ENCODE measurements at places on chromosomes 6 and 20.

- no peak for DNase-seq
- H3K4me1 ChIP-seq: no peaks in the 10 kb centered on the region
- H3K4me3 ChIP-seq: no peak overlapping the region
- H3K27me3 ChIP-seq: no peaks in the 10 kb centered on the region
- no peak overlapping the region for H3K27ac ChIP-seq
These were observed 7.7 kb downstream of the AKAP12 start for GRCh38 chr6:151247490-151247889.

GRCh38 chr6:101605426-101605825 lies 211.9 kb downstream of the GRIK2 start:
- H3K4me3 ChIP-seq: no peak overlapping the region
- H3K27ac ChIP-seq: no peak overlapping the region
- no peaks in the 10 kb centered on the region for H3K27me3 ChIP-seq
- H3K4me1 ChIP-seq: peaks cover 2% of the 10 kb centered on the region
- DNase-seq: no peak

- no peaks in the 10 kb centered on the region for H3K36me3 ChIP-seq
- no peak overlapping the region for H3K27ac ChIP-seq
- DNase-seq: peak; percentile 87
These were observed 50.5 kb upstream of the ASIP start for GRCh38 chr20:34190679-34191090.

DNA sequence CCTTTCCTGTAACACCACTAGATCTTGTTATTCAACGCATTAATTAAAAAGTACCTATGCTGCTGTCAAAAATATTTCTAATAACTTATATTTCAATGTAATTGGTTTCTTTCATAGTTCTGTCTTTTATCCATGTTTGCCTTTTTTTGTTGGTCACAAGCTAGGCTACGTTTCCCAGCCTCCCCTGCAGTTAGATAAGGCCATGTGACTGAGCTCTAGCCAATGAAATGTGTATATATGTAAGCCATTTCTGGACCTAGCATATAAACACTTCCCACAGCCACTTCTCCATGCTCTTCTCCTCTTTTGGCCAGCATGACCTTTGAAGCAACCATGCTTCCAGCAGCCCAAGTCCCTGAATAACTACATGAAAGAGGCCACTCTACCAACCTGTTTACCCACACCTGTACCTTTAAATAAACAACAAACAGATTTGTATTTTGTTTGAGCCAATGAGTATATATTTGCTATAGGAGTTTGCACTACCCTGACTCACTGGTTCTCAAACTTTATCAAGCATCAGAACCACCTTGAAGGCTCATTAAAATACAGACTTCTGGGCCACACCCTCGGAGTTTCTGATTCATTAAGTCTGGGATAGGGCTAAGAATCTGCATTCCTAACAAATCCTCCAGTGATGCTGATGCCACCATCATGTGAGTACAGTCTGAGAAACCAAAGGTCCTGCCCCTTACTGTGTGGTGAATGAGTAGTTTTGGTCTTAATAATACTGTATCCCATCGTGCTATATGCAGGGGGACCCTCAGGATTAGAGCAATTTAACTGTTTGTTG lies 45.6 kb upstream of the BEND6 start:
- peak; percentile 54 for DNase-seq
- no peak overlapping the region for H3K4me3 ChIP-seq
- H3K4me1 ChIP-seq: peaks cover 24% of the 10 kb centered on the region

GRCh38 chr6:127868338-127868737 lies 32.5 kb downstream of the THEMIS start:
- H3K4me1 ChIP-seq: no peaks in the 10 kb centered on the region
- DNase-seq: no peak
- no peaks in the 10 kb centered on the region for H3K27me3 ChIP-seq
- no peak overlapping the region for H3K27ac ChIP-seq

All from IMR-90 (cell line).